Activated CD4-positive, alpha-beta memory T cell treated with anti-CD3 and anti-CD28 coated beads for 36 hours (primary cell): ENCODE measurements at places on chromosomes 3 and 15. TPM values are rescaled to one million over a fixed set of nuclear protein-coding genes. Genes with fewer than 3 reads are reported as not detected.

- no peak overlapping the region for H3K4me3 ChIP-seq
- H3K36me3 ChIP-seq: no peaks in the 10 kb centered on the region
- H3K4me1 ChIP-seq: no peaks in the 10 kb centered on the region
Measured at GRCh38 chr3:42668413-42668760, 14.9 kb downstream of the ZBTB47 start.

DNA sequence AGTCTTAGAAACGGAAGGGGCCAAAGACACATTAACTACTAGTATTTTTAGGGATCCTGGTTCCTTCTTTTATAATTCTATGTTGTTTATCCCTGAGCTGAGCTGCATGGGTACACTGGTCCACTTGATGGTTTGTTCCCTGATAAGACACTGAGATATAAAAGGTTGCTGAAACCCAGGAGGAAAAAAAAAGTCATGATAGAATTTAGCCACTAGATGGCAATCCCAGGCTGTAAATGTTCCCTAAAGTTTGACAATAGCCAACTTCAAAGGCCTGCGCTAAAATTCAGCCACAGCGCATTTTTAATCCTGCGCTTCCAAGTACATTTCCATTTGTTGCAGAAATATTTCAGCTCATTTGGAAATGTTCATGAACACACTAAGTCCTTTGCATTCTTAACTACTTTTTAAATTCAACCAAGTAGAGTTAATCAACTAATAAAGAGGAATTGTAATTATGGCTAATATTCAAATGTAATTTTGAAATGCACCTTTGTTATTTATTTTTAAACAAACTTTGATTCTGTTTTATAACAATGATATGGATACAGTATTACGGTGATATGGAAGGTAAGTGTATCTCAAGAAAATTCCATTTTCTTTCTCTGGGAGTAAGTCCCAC lies 249.3 kb upstream of the FEZF2 start:
- peaks cover 3% of the 10 kb centered on the region for H3K27me3 ChIP-seq
- DNase-seq: no peak
- H3K4me1 ChIP-seq: no peaks in the 10 kb centered on the region
- no peaks in the 10 kb centered on the region for H3K36me3 ChIP-seq

- no peaks in the 10 kb centered on the region for H3K27me3 ChIP-seq
- H3K36me3 ChIP-seq: no peaks in the 10 kb centered on the region
- no peak overlapping the region for H3K27ac ChIP-seq
- no peak overlapping the region for H3K4me3 ChIP-seq
Measured at GRCh38 chr3:85255949-85256348, 297.2 kb downstream of the CADM2 start.

GRCh38 chr3:178795349-178795748 lies 259.1 kb downstream of the KCNMB2 start:
- H3K36me3 ChIP-seq: peaks cover 1% of the 10 kb centered on the region
- H3K4me3 ChIP-seq: no peak overlapping the region
- no peaks in the 10 kb centered on the region for H3K27me3 ChIP-seq

Gene GOLGA8N
- total RNA-seq: 1.0 TPM
